ENCODE measurements at places on chromosomes 16 and 17.

DNA sequence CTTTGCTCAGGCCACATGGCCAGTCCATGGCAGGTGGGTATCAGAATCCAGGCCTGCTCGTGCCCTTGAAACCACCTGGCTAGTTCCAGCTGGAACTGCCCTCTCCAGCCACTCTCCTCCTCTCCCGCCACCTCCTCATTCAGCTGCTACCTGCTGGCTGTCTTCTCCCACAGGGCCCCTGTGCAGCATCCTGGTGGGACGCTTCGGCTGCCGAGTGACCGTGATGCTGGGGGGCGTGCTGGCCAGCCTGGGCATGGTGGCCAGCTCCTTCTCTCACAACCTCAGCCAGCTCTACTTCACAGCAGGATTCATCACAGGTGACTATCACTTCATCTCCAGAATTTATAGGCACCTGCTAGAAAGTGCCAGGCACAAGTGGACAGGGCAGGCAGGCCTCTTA is 10.1 kb downstream of the SLC16A5 start:
- no peak for DNase-seq

GRCh38 chr17:50511058-50511457 is 2.8 kb downstream of the MYCBPAP start:
- no peak for DNase-seq

DNA sequence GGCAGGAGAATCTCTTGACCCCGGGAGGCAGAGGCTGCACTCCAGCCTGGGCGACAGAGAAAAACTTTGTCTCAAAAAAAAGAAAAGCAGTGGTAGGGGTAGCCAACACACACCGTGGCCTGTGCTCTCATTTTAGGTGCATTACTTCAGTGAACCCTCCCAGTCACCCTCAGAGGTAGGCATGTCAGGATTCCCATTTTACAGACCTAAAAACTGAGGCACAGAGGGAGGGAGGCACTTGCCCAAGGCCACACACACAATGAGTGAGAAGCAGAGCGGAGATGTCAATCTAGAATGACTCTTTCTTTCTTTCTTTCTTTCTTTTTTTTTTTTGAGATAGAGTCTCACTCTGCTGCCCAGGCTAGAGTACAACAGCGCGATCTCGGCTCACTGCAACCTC is 5.2 kb downstream of the COTL1 start:
- DNase-seq = no peak

GRCh38 chr16:66324815-66325515 is 41.5 kb upstream of the CDH5 start:
- peak; percentile 14 for DNase-seq

- no peak for DNase-seq
Observed at GRCh38 chr16:88375996-88376834, 6.5 kb upstream of the ZNF469 start.

- DNase-seq = no peak
Observed at GRCh38 chr17:81025741-81026129, 9.2 kb upstream of the BAIAP2 start.
